Stimulated activated CD4-positive, alpha-beta T cell treated with anti-CD3 and anti-CD28 coated beads, Interleukin-1b, Interleukin-23, amount 100 ng/mL, for 1 hour (primary cell): ENCODE measurements at places on chromosomes 7 and 10.
A peak's percentile ranks its signal among the peaks of the same experiment; 100 is the strongest.

DNA sequence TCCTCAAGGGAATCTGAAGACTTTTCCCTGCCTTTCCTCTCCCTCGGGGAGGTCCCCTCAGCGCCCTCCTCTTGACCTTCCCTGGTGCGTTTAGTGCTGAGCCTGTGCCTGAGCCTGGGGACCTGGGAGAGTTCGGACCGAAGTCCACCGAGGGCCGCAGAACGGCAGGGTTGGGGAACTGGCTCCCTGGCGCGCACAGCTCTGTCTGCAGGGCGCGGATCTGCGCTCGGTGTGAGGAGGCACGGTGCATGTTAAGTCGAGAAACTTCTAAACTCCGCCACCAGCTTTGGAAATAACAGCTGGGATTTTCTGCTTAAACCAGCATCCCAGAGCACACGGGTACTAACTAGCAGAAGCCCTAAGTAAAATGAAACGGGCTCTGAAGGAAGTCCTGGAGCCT, 44.2 kb upstream of the SLC29A4 start:
- DNase-seq = no peak

DNA sequence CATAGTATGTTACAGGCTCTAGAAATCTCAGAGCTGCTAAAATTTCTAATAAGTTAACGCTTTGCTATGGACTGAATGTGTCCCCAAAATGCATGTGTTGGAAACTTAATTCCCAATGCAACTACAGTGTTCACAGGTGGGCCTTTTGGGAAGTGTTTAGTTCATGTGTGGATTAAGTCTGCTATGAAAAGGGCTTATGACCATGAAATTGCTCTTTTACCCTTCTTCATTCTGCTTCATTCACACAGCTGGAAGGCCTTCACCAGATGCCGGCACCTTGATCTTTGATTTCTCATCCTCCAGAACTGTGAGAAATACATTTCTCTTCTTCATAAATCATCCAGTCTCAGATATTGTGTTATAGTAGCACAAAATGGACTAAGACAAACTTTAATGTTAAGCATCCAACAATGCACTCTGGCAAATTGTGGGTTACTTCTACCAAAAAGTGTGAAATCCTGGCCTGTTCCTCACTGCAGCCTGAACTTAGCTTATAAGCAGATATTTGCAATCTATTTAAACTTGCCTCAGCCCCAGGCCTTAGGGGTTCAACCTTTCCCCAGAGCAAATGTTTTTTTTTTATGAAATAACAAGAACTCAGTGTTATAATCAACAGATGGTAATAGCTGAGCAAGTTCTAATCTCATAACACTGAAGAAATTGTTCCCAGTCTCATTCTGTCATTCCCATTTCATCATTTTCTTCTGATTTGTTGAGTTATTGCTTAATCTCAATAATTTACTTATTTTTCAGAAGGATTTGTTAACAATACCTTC, 523.6 kb downstream of the KIF20B start:
- no peak for DNase-seq

DNA sequence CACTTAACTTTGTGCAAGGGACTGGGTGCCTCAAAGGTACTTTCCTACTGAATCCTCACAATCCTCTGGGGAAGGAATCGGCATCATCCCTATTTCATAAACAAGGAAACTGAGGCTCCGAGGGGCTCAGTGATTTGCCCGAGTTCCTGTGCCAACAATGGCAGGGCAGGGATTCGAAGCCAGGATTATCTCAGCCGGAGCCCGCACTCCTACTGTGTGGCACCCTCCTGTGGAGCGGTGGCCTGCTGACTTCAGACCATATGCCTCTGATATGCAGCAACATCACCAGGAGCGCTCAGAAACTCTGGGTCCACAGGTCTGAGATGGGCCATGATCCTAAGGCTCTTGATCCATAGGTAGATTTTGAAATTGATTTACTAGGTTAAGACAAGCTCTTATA, 46.6 kb downstream of the PODXL start:
- no peak for DNase-seq

GRCh38 chr7:138207555-138207971, 131.3 kb downstream of the AKR1D1 start:
- no peak for DNase-seq

DNA sequence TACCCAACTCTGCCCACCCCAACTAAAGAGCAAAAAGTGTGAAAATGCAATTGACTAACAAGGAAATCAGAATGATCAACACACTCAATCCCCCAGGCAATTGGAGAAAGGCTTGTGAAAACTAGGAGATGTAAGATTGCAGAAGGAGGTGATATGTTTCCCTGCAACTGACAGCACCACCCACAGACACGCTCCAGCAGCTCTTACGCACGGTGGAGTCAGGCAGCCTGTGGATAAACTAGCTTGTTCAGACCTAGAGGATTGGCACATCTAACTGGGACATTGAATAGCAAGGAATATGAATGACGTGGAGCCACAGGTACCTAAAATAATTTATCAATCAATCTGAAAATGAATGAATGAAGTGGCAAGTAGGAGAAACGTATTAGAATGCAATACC, 125.7 kb upstream of the MYO3A start:
- no peak for DNase-seq

- no peak for DNase-seq
These were observed 278.4 kb downstream of the LRMDA start for GRCh38 chr10:75709811-75710210.

GRCh38 chr7:107949443-107949935, 53.5 kb downstream of the LAMB1 start:
- DNase-seq = no peak

- DNase-seq = no peak
These were observed 92.7 kb downstream of the LSMEM1 start for GRCh38 chr7:112573302-112574039.

GRCh38 chr7:66281678-66282590, 76.8 kb downstream of the TPST1 start:
- no peak for DNase-seq

DNA sequence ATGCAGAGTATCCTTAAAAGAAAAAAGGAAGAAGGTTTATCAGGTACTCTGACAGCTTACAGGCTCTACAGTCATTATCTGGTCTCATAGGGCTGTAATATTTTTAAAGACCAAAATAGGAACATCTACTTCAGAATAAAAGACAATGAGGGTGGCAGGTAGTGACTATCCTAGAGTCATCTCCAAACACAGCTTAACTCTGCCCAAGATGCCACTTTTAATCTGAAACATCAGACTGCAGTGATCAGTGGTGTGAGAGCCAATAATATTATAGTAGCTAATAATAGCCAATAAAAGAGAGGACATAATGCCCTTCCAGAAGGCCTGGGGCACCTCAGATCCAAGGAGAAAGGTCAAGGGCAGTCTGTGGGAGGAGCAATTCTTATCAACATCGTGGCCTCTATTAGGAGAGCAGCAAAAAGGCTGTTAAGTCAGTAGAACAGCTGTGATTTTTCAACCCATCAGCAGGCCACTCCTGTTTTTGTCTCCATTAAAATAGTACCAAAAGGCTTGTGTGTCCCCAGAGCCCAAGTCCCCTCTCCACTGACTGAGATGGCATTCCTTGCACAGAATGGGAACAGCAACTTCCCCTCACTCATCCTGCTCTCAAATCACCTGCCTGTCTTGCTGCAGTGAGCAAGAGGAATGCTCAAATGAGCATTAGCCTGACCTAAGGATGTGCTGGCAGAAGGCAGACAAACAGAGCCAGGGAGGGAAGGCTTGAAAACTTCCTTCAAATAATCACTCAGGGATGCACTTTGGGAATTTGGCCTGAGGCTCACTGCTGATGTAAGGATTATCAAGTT, 20.7 kb upstream of the SPOCK2 start:
- no peak for DNase-seq

- no peak for DNase-seq
These were observed 218.9 kb upstream of the KMT2E start for GRCh38 chr7:104795086-104795485.

GRCh38 chr10:89032141-89032891, 41.7 kb downstream of the FAS start:
- DNase-seq = peak; percentile 30

DNA sequence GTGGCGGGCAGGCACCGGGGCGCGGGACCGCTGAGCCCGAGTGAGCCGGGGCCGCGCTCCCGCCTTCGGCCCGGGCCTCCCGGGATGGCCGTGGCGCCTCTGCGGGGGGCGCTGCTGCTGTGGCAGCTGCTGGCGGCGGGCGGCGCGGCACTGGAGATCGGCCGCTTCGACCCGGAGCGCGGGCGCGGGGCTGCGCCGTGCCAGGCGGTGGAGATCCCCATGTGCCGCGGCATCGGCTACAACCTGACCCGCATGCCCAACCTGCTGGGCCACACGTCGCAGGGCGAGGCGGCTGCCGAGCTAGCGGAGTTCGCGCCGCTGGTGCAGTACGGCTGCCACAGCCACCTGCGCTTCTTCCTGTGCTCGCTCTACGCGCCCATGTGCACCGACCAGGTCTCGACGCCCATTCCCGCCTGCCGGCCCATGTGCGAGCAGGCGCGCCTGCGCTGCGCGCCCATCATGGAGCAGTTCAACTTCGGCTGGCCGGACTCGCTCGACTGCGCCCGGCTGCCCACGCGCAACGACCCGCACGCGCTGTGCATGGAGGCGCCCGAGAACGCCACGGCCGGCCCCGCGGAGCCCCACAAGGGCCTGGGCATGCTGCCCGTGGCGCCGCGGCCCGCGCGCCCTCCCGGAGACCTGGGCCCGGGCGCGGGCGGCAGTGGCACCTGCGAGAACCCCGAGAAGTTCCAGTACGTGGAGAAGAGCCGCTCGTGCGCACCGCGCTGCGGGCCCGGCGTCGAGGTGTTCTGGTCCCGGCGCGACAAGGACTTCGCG, 534 bp downstream of the FZD9 start:
- DNase-seq = no peak

DNA sequence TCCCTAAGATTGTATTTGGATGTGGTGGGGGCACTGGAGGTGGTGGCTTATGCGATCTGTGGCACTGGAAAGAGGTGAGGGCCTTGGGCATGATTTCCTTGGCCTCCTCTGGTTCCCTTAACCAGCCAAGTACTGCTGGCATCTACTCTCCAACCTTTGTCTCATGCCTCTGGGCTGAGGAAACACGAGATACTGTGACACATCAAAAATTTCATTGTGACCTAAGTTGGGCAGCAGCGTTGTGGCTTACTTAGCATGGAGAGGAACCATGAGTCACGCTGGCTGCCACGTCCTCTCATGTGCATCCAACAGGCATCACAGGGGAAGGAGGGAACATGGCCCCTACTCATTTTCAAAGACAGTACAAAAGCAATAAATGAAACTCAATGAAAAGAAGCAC, 29.7 kb upstream of the GSDME start:
- no peak for DNase-seq

DNA sequence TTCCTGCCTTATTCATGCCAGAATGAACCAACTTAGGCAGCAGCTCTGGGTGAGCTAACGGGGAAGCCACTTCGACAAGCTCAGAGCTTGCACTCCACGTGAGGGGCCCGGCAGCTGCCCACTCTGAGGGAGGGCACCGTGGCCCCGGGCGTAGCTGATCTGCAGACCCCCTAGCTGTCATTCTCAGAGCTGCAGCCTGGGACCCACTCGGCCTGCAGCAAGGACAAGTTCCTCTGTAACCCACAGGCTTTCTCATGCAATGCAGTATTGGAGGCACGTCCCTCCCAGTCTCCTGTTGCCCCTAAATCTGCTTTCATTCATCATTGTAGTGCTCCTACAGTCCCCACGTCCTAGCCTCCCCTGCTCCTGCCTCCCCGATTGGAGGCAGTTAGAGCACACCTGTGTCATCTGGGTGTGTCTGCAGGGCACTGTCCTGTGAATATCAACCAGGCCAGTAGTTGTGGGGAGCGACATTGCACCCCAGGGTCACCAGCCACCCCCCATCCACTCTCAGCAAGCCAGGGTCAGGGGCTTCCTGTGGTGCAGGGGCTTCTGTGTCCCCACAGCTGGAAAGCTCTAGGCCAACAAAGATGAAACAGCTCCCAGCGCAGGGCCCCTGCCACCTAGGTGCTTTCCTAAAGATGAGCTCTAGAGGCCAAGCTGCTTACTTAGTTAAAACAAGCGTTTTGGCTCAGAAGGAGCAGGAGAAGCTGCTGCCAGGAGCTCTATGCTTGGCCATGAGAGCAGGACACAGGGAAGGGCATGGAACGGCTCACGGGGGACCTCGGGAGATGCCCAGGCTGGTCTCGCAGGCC, 333.6 kb downstream of the ADARB2 start:
- no peak for DNase-seq

- no peak for DNase-seq
These were observed 84.0 kb downstream of the GSAP start for GRCh38 chr7:77331938-77332695.

- DNase-seq = no peak
These were observed 142.8 kb downstream of the CYP26A1 start for GRCh38 chr10:93216341-93216985.

GRCh38 chr7:41698114-41698513, 4.8 kb downstream of the INHBA start:
- DNase-seq = no peak

DNA sequence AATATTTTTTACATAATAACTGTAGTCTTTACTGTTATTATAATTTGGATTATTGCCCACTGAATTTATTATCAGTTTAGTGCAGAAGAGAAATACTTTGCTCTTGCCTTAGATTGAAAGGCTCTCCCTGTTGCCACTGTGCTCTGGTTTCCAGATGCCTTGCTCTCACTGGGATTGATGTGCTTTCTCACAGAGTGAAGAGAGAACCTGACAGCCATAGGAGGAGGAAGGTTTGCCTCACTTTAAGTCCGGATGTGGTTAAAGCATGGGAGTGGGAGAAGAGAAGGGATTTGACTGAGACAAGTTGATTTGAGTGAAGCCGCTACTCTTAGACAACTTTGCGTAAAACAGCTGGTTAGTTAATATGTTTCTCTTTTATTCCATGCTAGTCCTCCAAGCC, 68.2 kb upstream of the RPA3 start:
- no peak for DNase-seq

- no peak for DNase-seq
These were observed 20.1 kb upstream of the MDFIC start for GRCh38 chr7:114901771-114902170.

GRCh38 chr7:36854652-36855051, 130.4 kb upstream of the AOAH start:
- no peak for DNase-seq

DNA sequence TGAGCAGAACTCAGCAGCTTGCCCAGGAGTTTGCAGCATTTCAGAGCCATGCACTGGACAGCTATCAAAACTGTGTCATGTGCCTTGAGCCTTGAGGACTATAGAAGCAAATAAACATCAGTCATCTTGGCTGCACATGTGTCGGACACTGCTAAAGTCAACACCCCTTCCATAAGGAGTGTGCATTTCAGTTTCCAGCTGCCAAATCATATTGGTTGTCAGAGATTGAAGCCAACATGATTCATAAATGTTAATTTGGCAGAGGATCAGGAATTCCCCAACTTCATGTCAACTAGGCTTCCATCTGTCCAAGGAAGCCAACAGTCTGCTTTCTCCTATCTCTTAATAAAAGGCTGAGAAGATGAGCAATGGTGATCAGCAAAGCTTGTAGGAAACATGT, 32.8 kb downstream of the SLC16A12 start:
- no peak for DNase-seq

GRCh38 chr10:70331486-70332268, 47.9 kb upstream of the NPFFR1 start:
- DNase-seq = no peak

- no peak for DNase-seq
These were observed 131.0 kb downstream of the CXCL12 start for GRCh38 chr10:44253769-44254462.
